ENCODE measurements at places on chromosomes 12 and 14. TPM values are rescaled to one million over a fixed set of nuclear protein-coding genes. Genes with fewer than 3 reads are reported as not detected.

GRCh38 chr12:41537522-41537921 lies 349.4 kb downstream of the PDZRN4 start:
- no peaks in the 10 kb centered on the region for H3K4me1 ChIP-seq
- no peak overlapping the region for H3K27ac ChIP-seq
- no peak overlapping the region for H3K4me3 ChIP-seq
- H3K27me3 ChIP-seq: no peaks in the 10 kb centered on the region
- H3K36me3 ChIP-seq: no peaks in the 10 kb centered on the region

GRCh38 chr12:110343736-110344555 lies 59.6 kb downstream of the ANAPC7 start:
- H3K36me3 ChIP-seq: peaks cover 99% of the 10 kb centered on the region
- no peak overlapping the region for H3K4me3 ChIP-seq
- no peak for DNase-seq
- H3K4me1 ChIP-seq: peaks cover 9% of the 10 kb centered on the region
- H3K27me3 ChIP-seq: no peaks in the 10 kb centered on the region

GRCh38 chr14:101103321-101103901 lies 199.9 kb upstream of the RTL1 start:
- no peaks in the 10 kb centered on the region for H3K4me1 ChIP-seq
- H3K27ac ChIP-seq: no peak overlapping the region
- H3K36me3 ChIP-seq: no peaks in the 10 kb centered on the region
- DNase-seq: no peak

GRCh38 chr12:48716168-48716492 lies 377 bp downstream of the CCNT1 start:
- peaks cover 49% of the 10 kb centered on the region for H3K4me1 ChIP-seq
- H3K4me3 ChIP-seq: peak overlapping the region; percentile 68
- H3K36me3 ChIP-seq: peaks cover 36% of the 10 kb centered on the region
- H3K27ac ChIP-seq: peak overlapping the region; percentile 95
- no peak for DNase-seq
- no peaks in the 10 kb centered on the region for H3K27me3 ChIP-seq

- peaks cover 9% of the 10 kb centered on the region for H3K4me1 ChIP-seq
- no peak overlapping the region for H3K27ac ChIP-seq
- no peaks in the 10 kb centered on the region for H3K27me3 ChIP-seq
- H3K36me3 ChIP-seq: no peaks in the 10 kb centered on the region
Measured at GRCh38 chr14:76348898-76349297, 27.0 kb upstream of the ESRRB start.

GRCh38 chr12:100755186-100755585 lies 39.4 kb upstream of the ANO4 start:
- H3K27me3 ChIP-seq: no peaks in the 10 kb centered on the region
- H3K4me3 ChIP-seq: no peak overlapping the region
- no peak for DNase-seq
- no peak overlapping the region for H3K27ac ChIP-seq
- H3K4me1 ChIP-seq: no peaks in the 10 kb centered on the region
- H3K36me3 ChIP-seq: no peaks in the 10 kb centered on the region

DNA sequence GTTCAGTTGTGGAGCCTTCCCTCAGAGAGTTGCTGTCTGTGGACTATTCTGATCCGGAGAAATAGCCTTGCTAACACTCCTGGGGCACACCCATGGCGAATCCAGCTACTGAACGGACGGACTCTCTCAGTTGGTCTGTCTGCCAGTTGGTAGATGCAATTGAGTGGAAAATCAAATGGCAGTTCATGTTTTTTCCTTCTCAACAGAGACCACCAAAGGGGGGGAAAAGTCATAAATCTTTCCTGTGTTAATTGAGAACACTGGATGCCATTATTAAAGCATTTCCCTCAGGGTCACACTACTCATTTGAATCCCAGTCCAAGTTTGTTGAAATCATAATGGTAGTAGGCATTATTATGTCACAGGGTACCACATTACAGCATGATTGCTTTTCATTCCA lies 354.3 kb upstream of the FAR2 start:
- no peak for DNase-seq
- no peaks in the 10 kb centered on the region for H3K27me3 ChIP-seq
- no peaks in the 10 kb centered on the region for H3K36me3 ChIP-seq
- H3K4me1 ChIP-seq: no peaks in the 10 kb centered on the region
- H3K27ac ChIP-seq: no peak overlapping the region
- H3K4me3 ChIP-seq: no peak overlapping the region

GRCh38 chr14:103408491-103409155 lies 23.4 kb downstream of the MARK3 start:
- H3K4me3 ChIP-seq: no peak overlapping the region
- H3K27ac ChIP-seq: peak overlapping the region; percentile 76
- DNase-seq: peak; percentile 79
- no peaks in the 10 kb centered on the region for H3K27me3 ChIP-seq
- H3K36me3 ChIP-seq: peaks cover 45% of the 10 kb centered on the region

DNA sequence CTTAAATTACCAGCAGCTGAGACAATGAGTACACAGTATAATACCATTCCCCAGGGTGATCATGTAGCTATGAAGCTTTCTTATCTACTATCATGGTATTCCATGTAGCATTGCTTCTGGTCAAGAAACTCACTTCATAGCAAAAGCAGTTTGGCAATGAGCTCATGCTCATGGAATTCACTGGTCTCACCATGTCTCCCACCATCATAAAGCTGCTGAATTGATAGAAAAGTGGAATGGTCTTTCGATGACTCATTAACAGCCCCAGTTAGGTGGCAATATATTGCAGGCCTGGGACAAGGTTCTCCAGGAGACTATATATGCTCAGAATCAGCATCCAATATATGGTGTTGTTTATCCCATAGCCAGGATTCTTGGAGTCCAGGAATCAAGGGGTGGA lies 553.7 kb downstream of the FOXG1 start:
- H3K27me3 ChIP-seq: no peaks in the 10 kb centered on the region
- no peaks in the 10 kb centered on the region for H3K4me1 ChIP-seq
- no peak overlapping the region for H3K4me3 ChIP-seq
- DNase-seq: no peak

TTC9 gene
- total RNA-seq: not detected

SLC4A8 gene
- 0.45 TPM for total RNA-seq

OAS2 gene
- total RNA-seq: not detected

RNASE7 gene
- total RNA-seq: not detected

All from stomach (tissue), 19 donors.